ENCODE measurements at places on chromosomes 6 and 20.

GRCh38 chr6:115441651-115442050 is 619.0 kb downstream of the FRK start:
- DNase-seq = no peak

DNA sequence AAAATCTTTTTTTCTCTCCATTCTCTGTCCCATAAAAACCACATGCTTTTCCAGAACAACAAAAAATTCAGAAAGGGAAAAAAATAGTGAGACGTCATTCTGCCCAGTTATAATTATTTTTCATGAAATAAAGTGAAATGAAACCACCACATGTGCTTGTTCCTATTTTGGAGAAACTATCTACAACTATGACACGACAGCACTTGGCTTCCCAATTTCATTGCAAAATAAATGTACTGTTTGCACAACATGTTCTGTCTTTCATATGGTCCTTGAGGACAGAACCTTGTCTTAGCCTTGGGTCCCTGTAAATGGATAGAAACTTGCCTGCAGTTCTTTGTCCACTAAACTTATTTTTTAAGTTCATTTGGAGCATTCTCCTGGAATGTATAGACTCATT is 5.6 kb upstream of the MAN1A1 start:
- DNase-seq = no peak

GRCh38 chr20:35398660-35399144 is 13.1 kb downstream of the UQCC1 start:
- peak; percentile 73 for DNase-seq

GRCh38 chr6:110897433-110897832 is 22.8 kb downstream of the AMD1 start:
- no peak for DNase-seq

GRCh38 chr6:36613200-36613995 is 19.2 kb downstream of the SRSF3 start:
- no peak for DNase-seq

- DNase-seq = no peak
Measured at GRCh38 chr20:47770935-47771334, 14.3 kb downstream of the SULF2 start.

DNA sequence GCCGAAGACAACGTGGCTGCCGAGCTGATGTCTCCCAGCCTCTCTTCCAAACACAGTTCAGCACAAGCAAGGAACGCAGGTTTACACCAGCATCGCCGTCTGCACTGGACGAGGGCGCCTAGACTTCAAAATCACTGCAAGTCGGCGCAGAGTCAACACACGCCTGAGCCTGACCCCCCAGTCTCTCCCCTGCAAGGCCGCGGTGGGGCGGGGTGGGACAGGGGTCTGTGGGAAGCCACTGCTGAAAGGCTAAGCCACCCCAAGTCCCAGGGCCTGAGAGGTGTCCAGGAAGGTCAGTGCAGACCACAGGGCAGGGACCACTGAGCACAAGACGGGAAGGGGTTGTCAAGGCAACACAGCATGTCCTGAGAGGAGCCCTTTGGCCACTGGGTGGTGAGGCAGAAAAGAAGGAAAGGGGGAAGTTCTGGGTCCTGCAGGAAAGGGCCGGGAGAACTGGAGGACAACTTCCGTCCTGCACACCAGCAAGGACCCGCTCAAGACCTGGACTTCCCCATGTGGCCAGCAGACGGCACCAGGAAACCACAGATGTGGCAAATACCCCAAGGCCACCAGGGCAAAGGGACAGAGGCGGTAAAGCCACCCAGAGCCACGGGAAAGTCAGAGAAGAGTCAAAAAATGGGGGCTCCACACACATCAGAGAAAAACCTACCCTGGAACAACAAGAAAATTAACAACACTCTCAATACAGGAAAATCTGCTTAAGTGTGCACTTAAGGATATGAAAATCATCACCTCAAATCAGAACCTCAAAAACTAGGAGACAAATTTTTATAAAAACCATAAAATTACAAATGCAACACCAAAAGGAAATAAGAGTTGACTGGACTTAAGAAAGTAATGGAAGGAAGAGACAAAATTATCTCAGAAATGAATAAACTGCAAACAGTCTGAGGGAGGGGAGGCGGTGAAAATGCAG is 84.8 kb downstream of the TAF4 start:
- DNase-seq = peak; percentile 18

DNA sequence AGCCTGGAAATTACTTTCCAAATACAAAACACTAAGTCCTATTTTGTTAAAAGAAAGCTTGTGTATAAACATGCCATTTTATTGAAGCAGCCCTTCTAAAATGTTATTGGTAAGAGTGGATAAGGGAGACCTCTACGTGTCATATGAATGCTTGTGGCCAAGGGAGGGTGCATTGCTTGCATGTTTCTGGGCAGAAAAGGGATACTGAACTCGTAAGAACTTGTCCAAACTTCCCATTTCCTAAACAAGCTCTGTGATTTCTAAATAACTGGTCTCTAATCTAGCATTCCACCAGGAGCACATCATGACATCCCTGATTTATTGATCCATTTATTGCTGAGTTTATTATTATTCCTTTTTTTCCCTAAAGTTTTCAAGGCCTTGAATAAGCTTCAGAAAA is 474.1 kb downstream of the CD109 start:
- DNase-seq = peak; percentile 18

DNA sequence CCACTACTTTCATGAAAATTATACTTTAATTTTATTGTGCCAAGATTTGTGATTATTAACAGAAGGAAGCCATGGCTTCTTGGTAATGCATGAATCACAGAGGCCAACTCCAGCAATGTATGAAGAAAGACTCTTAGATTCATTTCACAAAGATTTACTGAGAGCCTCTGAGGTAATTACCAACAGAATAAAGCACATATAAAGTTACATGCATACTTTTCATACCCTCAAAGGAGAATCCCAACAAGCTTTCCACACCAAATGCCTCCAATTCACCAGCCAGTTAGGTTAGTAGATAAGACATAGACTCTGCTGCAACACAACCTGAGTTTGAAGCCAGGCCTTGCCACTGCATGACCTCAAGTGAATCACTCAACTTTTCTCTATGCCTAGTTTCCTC is 41.9 kb downstream of the HBS1L start:
- DNase-seq = peak; percentile 32

DNA sequence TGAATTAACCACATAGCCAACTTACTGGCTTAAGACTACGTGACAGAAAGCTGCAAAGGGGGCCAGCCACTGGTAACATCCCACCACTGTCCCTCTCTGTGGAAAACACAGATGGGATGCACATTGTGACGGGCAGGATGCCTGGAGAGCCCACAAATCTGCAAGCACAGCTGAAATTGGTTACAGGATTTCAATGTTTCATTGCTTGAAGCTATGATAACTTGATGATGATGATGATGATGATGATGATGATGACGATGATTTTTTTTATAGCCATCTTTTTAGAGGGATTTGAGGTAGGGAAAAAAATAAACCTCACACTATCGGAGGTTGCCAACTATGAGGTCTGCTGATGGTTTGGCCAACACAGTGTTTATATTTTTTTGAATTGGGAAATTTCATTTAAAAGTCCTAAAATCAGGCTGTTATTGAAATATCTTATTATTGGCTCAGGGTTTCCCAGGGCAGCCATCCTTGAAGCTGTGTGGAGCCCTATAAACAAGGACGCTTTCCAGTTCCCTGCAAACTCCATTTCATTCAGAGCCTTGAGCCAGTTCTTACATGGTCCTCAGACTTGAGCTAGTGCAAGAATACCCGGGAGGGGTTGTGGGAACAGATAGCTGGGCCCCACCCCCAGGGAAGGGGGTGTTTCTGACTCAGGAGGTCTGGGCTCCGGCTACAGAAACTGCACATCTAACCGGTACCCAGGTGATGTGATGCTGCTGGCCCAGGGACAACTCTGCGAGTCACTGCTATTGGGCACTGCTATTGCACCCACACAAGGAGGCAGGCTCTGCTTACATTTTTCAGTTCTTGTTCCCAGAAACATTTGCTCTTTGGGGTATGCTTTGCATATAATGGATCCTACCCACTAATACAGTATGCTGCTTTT is 27.1 kb downstream of the BCAS1 start:
- no peak for DNase-seq

GRCh38 chr6:13696226-13696625 is 15.4 kb downstream of the RANBP9 start:
- DNase-seq = peak; percentile 24

DNA sequence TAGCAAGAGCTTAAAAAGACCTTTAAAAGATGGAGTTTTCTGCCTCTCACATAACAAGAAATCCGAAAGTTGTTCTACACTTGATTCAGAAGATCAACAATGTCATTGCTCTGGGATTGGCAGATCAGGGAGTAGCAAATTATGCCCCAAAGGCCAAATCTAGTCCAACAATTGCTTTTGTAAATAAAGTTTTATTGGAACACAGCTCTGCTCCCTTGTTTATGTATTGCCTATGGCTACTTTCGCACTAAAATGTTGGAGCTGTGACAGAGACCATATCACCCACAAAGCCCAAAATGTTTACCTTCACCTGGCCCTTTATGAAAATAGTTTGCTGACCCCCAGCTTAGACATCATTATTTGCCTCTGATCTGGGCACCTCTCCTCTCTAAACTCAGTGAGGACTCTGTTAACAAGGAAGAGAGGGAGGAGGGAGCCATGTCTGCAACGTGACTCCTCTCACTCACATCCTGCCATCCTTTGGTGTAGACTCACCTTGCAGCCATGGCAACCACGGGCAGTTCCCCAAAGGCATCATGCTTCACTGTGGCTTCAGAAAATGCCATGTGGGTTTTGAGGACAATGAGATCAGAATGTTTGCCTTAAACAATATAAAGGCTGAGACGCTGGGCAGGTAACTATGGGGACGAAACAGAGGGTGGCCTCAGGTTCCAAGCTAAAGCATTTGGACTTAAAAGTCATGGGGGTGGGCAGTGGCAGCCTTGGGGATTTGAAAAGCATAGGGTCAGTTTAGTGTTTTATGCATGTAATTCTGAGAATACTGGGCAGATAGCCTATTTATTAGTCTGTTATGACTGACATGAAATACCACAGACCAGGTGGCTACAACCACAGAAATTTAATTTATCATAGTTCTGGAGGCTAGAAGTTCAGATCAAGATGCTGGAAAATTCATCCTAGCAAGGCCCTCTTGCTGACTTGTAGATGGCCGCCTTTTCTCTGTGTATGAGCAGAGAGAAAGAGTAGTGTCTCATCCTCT is 149.7 kb upstream of the TNFAIP3 start:
- DNase-seq = no peak

GRCh38 chr6:1029141-1029540 is 282.8 kb upstream of the FOXQ1 start:
- no peak for DNase-seq

All from cardiac fibroblast (primary cell).